ENCODE measurements at places on chromosomes 4 and X.

- no peak for DNase-seq
Observed at GRCh38 chrX:16060252-16060651, 63.1 kb upstream of the GRPR start.

GRCh38 chrX:727738-728621 lies 97.4 kb downstream of the SHOX start:
- DNase-seq: no peak

GRCh38 chr4:25144870-25145481 lies 15.3 kb downstream of the SEPSECS start:
- DNase-seq: no peak

DNA sequence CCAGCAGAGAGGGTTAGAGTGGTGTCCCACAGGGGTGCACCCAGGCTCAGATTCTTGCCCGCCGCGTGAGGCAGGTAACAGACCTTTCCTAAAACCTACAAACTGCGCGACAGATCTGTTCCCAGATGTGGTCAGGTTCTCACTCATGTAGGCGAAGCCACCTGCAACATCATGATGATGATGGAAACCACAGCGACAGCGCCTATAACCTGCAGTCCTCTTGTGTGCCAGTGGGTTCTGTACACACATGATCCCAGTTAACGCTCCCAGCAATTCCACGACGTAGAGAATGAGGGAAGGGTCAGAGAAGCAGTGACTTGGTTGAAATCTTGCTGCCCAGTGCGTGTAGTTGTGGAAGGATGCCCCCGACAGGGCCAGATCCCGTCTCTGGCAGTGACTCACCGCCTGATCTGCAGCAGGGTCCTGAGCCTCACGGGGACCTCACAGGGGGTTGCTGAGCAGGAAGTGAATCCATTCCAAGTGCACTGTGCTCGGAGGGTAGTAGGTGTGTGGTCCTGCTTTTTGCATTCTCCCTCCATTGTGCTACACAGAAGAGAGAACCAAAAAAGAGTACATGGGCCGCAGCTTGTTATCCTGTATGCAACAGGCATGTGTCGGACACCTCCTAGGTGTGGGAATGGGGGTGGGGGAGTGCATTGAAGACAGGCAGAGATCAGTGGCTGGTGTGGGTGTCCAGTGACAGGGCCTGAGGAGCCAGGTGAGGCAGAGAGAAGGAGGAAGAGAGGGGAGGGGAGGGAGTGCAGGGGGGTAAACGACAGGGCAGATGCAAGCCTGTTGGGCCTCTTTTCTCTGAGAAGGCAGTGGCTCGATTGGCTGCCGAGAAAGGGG lies 66.6 kb downstream of the MTMR1 start:
- no peak for DNase-seq

- no peak for DNase-seq
Observed at GRCh38 chr4:155079871-155080270, 128.6 kb upstream of the NPY2R start.

GRCh38 chrX:107848591-107848990 lies 22.9 kb downstream of the MID2 start:
- DNase-seq: no peak
